CD4-positive, alpha-beta T cell treated with Interleukin-6 at 100 ng/mL for 8 hours (primary cell): ENCODE measurements at places on chromosomes 2 and 18.

DNA sequence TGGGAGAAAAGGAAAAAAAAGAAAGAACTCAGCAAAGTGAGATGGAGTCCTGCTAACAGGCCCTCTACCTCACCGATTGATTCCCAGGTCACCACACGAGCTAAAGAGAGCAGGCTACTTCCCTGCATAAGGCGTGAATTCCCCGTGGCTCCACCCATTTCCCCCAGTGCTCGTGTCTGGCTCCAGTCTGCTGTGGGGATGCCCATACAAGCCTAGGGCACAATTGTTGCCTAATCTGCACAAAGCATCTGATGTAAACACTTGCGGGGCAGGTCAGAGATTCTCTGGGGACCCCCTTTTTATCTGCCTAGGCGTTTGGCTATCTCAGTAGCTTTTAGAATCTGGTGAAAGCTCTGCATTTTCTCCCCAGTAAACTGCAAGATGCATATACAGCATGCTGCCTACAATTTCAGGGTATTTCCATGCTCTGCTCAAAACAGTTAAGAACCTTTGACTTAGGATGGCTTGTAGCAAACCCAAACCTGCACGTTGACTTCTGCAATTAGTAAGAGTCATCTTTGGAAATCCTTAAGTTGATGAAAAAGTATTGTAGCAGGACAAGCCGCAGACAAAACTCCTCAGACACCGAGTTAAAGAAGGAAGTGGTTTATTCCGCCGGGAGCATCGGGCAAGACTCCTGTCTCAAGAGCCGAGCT lies 34.8 kb downstream of the MYO3B start:
- DNase-seq, result no peak

- DNase-seq, result no peak
Measured at GRCh38 chr2:38039121-38039910, 36.6 kb downstream of the CYP1B1 start.

DNA sequence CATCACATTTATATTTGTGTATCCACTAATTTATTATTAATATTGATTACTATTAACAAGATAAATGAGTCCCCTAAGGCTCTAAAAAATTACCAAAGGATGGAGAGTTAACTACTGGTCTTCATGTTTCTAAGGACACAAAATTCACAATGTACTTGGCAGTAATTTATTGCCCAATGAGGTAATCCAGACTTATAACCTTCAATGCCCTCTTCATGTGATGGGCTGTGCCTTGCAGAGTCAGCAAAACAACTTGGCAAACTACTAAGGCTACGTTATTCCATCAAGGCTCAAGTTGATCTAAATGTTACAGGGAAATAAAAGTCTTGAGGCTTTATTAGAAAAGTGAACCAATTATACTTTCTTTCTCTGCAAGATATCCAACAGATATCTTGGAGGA lies 804.9 kb upstream of the NXPH2 start:
- DNase-seq, result no peak

DNA sequence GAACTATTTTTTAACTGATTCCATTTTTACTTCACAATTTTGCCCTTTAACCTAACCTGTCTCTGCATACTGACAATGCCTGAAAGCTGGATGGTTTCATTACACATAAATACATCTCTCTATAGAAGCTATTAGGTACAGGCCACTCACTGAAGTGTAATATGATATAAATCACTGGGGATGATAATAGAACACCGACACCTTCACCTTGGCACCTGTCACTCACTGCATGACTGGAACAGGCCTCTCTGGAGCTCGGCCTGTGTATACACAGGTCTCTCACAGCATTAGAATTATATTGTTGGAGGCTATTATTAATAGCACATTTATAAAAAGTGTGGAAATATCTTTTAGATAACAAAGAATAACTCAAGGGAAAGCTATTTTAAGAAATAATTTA lies 138.2 kb downstream of the TMEM131 start:
- DNase-seq, result no peak

GRCh38 chr2:120566331-120567035 lies 169.2 kb upstream of the GLI2 start:
- no peak for DNase-seq

- DNase-seq, result no peak
Measured at GRCh38 chr2:220835583-220835982, 736.5 kb downstream of the EPHA4 start.

- DNase-seq, result no peak
Measured at GRCh38 chr2:42087137-42087856, 39.5 kb downstream of the PKDCC start.

GRCh38 chr18:13257361-13257980 lies 38.9 kb downstream of the LDLRAD4 start:
- DNase-seq, result no peak

DNA sequence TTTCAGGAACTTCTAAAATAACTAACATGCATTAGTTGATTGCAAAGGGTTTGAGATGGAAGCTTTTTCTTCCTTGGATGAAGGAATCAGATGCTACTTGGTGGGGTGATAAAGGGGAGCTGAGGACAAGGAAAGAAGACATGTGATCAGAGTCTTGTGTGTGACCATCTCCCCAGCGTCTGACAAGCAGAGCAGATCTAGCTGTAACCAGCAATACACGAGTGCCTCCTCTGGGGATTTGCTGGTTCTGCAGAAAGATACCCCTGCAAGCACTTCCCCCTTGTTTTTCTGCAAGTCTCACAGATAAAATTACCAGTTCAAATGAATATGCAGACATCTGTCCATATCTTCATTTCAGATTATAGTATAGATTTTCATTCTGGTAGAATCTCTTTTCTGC lies 2.7 kb downstream of the CDH7 start:
- no peak for DNase-seq
